ENCODE measurements at places on chromosomes 16 and 17. TPM values are rescaled to one million over a fixed set of nuclear protein-coding genes. Genes with fewer than 3 reads are reported as not detected.

Gene CCL16
- total RNA-seq = not detected

Gene LGALS9B
- total RNA-seq = not detected

Gene KCNJ12
- 1.1 TPM for total RNA-seq

Gene PMFBP1
- total RNA-seq = 0.09 TPM

Gene PTGES3L
- total RNA-seq = 0.84 TPM

Gene CDYL2
- 0.33 TPM for total RNA-seq

Gene TMEM238L
- not detected for total RNA-seq

Gene PABPN1L
- not detected for total RNA-seq

Gene SLC16A13
- total RNA-seq = 8.0 TPM

Gene TBC1D28
- total RNA-seq = not detected

Gene ZNF688
- 10.0 TPM for total RNA-seq

Gene MPV17L
- 5.7 TPM for total RNA-seq

Gene ITGAL
- total RNA-seq = 0.12 TPM

Gene CCL4L2
- not detected for total RNA-seq

Gene ZFPM1
- total RNA-seq = 7.7 TPM

Gene PRR29
- total RNA-seq = 0.52 TPM

Gene WNT3
- 6.4 TPM for total RNA-seq

Gene RAPGEFL1
- 2.4 TPM for total RNA-seq

Gene NECAB2
- 3.7 TPM for total RNA-seq

Gene GDPD1
- 0.90 TPM for total RNA-seq

Measured in A549 treated with DMSO at 1 μM for 4 hours (cell line).